ENCODE measurements at places on chromosomes 2 and 18.
A peak's percentile ranks its signal among the peaks of the same experiment; 100 is the strongest.

DNA sequence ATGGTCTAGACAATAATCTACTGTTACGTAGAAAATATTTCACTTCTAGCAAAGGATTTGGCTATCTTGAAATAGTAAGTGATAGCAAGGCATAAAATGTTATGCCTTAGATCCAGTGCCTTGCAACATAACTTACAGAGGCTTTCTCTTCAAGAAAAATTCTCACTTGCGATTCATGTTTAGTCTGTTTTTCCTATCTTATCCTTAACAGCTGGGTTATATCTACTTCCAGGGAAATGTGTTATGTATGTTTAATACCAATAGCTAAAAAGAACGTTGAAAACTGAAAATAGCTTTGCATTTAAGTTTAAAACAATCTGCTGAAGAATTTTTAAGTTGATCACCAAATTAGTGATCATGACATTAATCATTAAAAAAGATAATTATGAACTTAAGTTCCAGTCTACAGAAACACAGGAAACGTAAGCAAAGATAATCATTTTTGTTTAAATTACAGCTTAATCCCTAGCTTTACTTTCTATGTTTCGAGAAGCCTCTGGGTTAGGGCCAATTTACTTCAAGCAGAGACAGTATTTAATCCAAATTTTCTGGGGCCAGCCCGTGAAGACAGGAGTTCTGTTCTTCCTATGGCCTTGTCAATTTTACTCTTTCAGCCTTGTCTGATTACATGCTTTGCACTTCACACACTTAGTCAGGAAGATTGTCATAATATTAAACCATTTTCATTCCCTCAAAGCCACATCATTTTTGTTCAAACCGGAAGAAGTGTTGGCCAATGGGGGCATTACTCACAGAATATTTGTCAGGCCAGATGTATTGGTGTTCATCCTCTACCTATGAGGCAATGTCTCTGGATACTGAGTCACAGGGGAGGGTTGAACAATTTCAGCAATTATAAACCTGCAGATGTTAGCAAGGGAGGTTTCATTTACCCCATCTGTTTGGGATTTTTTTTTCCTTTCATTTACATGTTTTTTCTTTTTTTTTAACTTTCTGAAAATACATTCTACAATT, 1132.9 kb upstream of the ZEB2 start:
- DNase-seq: no peak

- no peak for DNase-seq
Observed at GRCh38 chr18:8116341-8117005, 492.8 kb upstream of the RAB12 start.

- no peak for DNase-seq
Observed at GRCh38 chr18:8097927-8098326, 511.3 kb upstream of the RAB12 start.

- DNase-seq: no peak
Observed at GRCh38 chr2:239476029-239476756, 75.4 kb upstream of the HDAC4 start.

- peak; percentile 62 for DNase-seq
Observed at GRCh38 chr18:44700652-44701051, 20.0 kb downstream of the SETBP1 start.

- peak; percentile 62 for DNase-seq
Observed at GRCh38 chr2:64453770-64454385, at the start of gene LGALSL. Gene LGALSL (plus strand): TSS chr2:64454162. CDS start chr2:64454546, 384 bp downstream.

DNA sequence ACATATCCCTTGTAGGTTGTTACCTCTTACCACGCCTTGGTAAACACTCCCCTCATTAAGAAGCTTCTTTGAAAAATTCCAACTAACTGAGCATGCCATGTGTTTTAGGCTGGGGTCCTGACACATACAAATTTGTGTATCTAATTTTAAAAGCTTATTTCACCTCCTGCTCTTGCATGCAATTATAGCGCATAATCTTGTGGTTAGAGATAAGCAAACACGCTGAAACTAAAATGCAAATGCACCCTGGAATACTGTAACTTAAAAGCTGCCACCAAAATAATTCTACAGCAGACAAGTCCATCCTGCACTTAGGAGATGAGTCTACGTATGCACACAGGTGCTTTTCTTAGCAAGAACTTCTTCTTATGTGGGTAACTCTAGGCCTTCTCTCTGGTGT, 990.2 kb downstream of the TSN start:
- no peak for DNase-seq

- DNase-seq: no peak
Observed at GRCh38 chr18:57816208-57816954, 13.3 kb upstream of the ATP8B1 start.

DNA sequence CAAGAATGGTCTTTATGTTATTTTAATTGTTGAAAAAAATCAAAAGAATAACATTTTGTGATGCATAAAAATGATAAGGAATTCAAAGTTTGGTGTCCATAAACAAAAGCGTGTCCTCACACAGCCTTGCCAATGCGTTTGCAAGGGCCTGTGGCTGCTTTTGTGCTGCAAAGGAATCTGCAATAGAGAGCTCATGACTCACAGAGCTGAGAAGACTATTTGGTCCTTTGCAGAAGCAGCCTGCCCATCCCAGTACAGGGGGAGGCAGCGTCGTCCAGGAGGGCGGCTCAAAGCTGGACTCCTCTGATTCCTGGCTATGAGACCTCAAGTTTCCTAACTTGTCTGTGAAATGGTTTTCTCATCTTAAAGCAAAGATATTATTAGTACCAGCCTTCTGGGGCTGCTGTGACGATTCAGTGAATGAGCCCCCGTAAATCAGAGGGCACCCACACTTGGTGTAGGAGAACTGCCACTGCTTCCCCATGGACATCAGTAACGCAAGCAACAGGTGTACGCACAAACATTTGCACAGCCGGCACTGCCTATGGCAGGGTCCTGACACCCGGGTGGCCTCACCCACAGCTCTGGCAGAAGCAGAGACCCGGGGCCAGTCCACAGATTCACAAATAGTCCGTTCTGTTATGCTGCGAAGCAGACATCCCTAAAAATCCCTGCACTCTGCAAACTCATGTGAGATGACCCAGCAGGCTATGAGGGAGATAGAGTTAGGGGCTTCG, 70.6 kb upstream of the ASAP2 start:
- no peak for DNase-seq

DNA sequence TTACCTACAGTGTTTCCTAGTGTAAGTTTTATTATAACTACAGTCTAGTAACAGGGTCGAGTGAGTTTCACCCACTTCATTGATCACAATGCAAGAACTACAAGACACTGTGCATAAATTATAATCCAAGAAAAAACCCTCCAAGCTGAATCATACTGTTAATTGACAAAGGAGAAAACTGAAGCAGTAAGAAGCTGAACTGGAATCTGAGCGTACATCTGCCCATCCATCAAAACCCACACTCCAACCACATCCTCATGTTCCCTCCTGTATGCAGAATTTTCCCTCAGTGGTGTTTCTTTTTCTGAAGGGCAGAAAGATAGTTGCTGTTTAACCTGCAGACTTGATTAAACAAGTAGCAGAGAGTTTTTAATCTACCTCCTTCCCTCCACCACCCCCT, 49.5 kb upstream of the KIDINS220 start:
- DNase-seq: no peak

DNA sequence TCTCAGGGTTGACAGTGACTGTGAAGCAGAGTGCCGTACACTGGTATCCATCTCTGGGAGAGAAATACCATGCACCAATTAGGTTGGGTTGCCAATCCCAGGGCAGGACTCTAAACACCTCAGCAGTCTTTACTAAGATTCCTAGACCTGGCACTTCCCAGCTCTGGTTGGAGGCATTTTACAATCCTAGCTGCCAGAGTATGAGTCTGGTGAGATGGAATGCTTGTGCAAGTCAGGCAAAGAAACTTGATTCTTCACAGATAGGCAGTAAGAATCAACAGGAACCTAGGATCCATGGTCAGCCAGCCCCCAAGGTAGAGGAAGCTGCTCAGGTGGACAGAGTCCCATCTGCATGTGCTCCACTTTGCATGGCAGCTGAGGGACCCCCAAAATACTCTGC, 6.0 kb upstream of the UGT1A5 start:
- no peak for DNase-seq

DNA sequence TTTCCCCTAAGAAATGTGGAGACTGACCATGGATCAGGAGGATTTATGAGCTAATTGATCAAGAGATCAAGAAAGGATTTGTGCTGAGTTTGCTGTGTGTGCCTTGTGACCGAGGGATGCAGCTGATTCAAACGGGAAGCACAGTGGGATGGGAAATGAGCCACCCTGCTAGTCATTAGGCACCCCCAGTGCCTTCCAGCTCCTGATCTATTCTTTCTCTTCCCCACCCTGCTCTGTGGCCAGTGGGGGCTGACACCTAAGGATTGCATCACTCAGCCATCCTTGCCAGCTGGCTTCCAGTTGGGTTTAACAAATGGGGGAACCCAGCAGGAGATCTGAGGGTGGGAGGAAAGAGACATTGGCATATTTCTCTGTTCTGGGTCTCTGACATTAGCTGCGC, 132.2 kb upstream of the CXCR4 start:
- DNase-seq: no peak

DNA sequence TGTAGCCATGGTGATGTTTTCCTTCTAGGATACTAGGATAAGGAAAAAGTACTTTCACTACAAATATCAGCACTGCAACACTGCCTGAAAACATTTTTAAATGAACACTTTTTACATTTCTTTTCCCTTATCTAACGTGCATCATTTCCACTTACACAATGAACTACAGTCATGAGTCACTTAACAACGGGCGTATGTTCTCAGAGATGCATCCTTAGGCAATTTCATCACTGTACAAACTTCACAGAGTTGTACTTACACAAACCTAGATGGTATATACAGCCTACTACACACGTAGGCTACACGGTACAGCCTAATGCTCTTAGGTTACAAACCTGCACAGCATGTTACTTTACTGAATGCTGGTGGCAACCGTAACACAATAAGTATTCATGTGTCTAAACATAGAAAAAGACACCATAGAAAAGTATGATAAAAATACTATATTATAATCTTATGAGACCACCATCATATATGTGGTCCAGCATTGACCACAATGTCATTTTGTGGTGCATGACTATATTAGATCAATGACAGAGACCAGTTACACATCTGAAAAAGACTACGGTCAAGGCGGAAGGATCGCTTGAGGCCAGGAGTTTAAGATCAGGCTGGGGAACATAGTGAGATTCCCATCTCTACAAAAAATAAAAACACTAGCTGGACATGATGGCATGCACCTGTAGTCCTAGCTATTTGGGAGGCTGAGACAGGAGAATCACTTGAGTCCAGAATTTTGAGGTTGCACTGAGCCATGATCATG, 39.8 kb downstream of the WDR33 start:
- no peak for DNase-seq

GRCh38 chr2:73080321-73081131, 9.0 kb upstream of the SFXN5 start:
- no peak for DNase-seq

All from stimulated activated effector memory CD8-positive, alpha-beta T cell treated with anti-CD3 and anti-CD28 coated beads, Interleukin-12 subunit alpha, Interleukin-12 subunit beta, amount 100 ng/mL, for 72 hours (primary cell).